Mesendoderm (in vitro differentiated cells): ENCODE measurements at places on chromosomes 7 and 10.

GRCh38 chr10:91742229-91742628, 56.0 kb upstream of the TNKS2 start:
- DNase-seq, result no peak

GRCh38 chr7:138287549-138287948, 172.5 kb upstream of the TRIM24 start:
- no peak for DNase-seq

- no peak for DNase-seq
Observed at GRCh38 chr10:78505657-78506056, 472.0 kb downstream of the RPS24 start.

DNA sequence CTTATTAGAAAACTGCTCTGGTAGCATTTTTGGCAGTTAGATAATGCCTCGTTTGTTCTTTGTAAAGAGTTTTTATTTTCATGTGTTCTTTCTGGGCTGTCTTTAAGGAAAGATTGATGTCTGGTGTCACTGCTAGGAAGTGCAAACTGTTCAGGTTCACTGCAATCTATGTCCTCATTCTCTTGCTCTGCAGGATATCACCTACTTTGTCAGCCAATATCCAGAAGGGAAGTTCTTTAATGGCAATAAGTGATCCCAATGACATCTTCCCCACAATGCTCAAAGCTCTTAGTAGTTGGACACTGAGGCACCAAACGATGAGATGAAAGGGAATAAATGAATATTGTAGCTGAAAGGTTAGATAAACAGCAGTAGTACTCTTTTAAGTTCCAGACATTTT, 115.1 kb downstream of the AGMO start:
- no peak for DNase-seq

GRCh38 chr10:11546581-11546980, 64.9 kb downstream of the USP6NL start:
- no peak for DNase-seq

- no peak for DNase-seq
Observed at GRCh38 chr10:24132741-24133140, 76.2 kb upstream of the KIAA1217 start.

DNA sequence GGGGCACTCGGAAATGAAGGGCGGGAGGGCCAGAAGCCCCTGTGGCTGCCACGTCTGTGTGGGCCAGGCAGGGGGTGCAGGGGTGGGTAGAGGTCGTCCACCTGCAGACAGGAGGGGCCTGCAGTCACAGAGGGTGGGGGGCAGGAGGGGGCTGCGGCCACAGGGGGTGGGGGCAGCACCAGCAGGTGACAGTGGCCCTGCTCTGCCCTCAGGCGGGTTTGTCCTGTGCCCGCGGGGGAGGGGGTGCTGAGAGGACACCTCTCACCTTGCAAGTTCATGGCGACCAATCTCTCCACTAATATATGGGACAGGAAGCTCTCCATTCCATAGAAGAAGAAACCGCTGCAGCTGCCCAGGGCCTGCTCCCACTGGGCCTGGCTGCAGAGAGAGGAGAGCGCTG, 26.6 kb upstream of the NKX6-2 start:
- DNase-seq, result no peak

- DNase-seq, result peak; percentile 89
Observed at GRCh38 chr10:46541017-46541661, 15.3 kb downstream of the GPRIN2 start.

GRCh38 chr7:12199363-12199762, 11.7 kb upstream of the TMEM106B start:
- DNase-seq, result peak; percentile 84
